Mesenteric fat pad (tissue), 1 donor: ENCODE measurements at places on chromosomes 16 and 17. TPM values are rescaled to one million over a fixed set of nuclear protein-coding genes. Genes with fewer than 3 reads are reported as not detected.

DNA sequence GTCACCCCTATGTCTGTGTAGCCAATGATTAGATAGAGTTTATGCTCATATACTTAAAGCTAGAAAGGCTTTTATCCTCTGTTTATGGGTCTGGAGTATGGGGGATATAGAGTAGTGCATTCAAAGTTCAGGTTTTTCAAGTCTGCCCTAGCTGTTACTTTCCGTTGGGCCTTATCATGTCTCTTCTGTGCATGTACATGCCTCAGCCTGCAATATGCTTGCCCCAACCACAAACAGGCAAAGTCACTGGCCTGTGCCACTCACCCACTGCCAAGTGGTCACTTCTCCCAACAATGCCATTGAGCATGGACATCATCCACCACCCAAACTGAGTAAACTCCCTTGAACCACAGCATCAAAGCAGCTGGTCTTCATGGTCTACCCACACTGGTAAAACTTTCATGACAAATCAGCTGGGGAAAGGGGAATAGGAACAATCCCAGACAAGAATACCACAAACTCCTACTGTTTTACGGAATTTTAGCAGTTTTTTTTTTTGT, 70.3 kb upstream of the C17orf78 start:
- no peak for DNase-seq

- no peak for DNase-seq
These were observed 46.1 kb downstream of the IRX3 start for GRCh38 chr16:54240271-54241129.

- no peak for DNase-seq
These were observed 2.6 kb downstream of the EARS2 start for GRCh38 chr16:23554536-23554935.

DNA sequence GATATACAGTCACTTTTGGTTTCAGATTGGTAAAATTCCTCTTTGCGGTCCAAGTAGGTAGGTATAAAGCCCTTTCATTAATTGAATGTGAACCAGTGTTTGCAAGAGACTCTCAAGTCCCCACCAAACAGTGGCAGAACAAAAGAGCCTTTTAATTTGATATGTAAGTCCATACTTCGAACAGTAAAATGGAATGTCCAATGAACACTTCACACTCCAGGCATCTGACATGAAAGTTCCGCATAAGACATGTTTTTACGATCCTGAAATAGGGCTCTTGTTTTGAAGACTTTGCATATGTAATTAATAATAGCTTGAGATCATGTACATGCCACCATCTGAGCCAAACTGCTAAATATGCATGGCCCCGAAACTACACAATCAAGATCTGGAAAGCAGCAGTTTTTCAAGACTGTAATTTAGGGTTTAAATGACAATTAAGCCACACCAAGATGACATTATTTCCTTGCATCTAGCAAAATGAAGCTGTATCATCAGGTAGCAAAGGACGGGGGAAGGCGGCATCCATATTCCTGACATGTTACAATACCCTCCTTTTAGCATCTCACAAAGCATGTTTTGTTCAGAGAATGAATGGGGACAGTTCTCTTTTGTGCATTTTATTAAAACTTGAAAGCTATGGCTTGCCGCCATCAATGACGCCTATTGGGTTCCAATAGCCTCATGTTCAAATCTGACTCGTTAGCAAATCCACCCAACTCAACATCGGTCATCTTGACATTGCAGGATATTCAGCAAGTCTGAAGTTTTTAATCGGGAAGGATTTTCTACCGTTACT, 39.4 kb downstream of the LITAF start:
- no peak for DNase-seq

GRCh38 chr16:11379420-11379819, 34.2 kb downstream of the RMI2 start:
- DNase-seq = no peak

- DNase-seq = no peak
These were observed 12.8 kb downstream of the RECQL5 start for GRCh38 chr17:75654176-75654575.

DNA sequence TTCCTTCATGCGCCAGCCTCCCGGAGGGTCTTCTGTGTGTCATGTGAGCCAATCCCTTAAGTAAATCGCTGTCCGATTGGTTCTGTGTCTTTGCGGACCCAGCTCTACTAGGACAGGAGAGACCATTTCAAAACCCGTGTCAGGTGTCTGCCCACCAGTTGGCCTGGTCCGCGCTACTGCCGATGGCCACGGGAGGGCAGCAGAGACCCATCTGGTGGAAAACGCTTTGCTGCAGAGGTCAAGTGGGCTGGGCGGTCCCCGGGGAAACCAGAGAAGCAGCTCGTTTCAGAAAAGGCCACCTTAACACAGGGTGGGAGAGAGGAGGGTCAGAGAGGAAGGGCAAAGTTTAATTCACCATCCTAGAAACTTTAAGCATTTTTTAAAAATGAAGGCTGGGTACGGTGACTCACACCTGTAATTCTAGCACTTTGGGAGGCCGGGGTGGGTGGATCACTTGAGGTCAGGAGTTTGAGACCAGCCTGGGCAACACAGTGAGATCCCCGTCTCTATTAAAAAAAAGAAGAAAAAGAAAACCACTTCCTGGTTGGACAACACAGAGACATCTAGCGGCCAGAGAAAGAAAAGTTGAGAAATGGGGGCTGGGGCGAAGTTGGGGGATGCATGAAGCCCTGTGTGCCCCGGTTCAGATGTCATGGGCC, 2.8 kb upstream of the CIBAR2 start:
- DNase-seq = peak; percentile 95

- DNase-seq = no peak
These were observed 32.5 kb downstream of the TMC6 start for GRCh38 chr17:78096093-78096492.

- DNase-seq = no peak
These were observed 14.4 kb downstream of the ASPSCR1 start for GRCh38 chr17:81991684-81992305.

DNA sequence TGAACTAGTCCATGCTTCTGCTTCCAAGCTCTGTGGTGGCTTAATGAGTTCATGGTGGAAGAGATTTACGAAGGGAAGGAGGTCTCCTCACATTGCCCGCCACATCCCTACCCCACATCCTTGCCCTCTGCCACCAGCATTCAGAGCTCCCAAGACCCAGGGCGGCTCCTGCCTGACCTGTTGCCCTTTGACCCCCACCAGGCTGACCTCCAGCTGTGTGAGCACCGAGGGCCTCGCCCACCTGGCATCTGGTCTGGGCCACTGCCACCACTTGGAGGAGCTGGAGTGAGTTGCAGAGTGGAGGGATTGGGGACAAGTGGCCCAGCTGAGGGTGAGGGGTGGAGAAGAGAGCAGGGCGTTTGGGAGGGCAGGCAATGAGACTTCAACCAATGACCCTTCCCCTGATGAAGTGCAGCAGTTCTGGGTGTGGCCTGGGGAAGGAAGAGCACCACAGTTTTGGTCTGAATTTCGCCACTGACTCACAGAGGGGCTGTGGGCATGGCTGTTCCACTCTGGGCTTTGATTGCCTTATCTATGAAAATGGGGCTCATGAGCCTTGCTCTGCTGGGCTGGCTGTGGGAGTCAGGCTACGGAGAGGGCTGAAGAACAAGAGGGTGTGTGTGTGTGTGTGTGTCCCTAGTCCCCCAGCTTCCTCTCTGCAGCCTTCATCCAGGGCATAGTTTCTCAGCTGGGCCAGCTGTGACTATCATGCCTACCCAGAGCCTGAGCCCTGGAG, 22.6 kb upstream of the CPNE2 start:
- no peak for DNase-seq

DNA sequence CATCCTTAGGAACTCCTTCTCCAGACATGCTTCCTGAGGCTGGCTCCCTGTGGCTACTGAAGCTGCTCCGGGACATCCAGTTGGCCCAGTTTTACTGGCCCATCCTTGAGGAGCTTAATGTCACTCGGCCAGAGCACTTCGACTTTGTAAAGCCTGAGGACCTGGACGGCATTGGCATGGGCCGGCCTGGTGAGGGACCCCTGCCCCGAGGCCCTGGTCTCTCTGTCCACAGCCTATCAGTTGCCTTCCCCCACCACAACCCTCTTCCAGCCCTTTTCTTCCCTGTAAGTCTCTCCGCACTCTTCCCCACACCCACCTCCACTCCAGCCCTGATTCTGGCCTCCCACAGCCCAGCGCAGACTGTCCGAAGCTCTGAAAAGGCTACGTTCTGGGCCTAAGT, 2.0 kb downstream of the TNK1 start:
- DNase-seq = no peak

DNA sequence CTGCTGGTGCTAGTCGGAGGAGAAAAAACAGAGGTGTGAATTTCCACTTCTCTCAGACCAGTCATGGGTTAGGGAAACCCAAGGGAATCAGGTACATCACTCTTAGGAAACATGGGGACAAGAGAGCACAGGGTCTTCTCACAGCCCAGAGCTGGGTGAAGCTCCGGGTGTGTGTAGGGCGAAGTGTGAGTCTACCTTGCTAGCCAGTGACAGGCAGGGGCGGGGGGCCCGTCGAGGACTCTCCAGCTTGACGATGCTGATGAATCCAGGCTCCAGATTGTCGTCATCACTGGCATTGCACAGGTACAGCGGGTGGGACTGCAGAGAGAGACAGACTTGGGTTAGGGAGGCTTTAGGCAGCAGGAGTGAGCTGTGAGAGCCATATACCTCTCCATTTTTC, 18.7 kb upstream of the SUPT4H1 start:
- DNase-seq = no peak

The MYH2 gene
- not detected for total RNA-seq

The SEPTIN1 gene
- total RNA-seq = 2.3 TPM

The RASL10B gene
- 24.3 TPM for total RNA-seq
